Activated T-helper 1 cell treated with anti-CD3 and anti-CD28 coated beads, Interleukin-2, amount 50 U/mL, for 16 hours (primary cell): ENCODE measurements at places on chromosomes 11 and 22.

DNA sequence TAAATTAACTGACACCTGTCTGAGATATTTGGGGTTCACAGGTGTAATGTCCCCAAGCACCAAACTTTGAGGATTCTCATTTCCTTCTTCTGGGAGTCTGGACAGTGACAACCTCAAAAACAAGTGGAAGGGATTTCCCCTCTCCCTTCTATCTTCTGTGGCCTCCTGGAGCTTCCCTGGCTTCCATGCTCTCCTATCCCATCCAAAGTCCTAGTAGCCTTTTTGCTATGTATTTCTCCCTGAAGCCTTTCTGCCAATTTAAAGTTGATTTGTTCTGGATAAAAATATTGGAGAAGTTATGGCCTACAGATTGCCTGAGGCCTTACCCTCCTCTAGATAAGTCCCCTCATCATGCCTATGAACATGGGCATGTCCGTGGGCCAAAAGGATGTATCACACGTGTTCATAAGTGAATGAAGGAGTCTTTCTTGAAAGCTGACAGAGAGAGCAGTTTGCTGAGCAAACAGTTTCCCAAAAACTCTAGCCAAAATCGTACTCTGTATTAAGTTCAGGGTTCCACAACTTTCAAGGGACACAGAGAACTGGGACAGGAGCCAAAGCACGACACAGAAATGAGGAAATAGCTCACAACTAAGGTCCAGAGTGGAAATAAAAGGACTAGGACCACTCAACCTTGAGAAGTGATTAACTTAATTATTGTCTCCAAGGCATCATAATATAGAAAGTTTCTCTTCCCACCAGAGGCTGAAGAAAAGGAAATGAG, 6.7 kb downstream of the HEPACAM start:
- no peak for DNase-seq

DNA sequence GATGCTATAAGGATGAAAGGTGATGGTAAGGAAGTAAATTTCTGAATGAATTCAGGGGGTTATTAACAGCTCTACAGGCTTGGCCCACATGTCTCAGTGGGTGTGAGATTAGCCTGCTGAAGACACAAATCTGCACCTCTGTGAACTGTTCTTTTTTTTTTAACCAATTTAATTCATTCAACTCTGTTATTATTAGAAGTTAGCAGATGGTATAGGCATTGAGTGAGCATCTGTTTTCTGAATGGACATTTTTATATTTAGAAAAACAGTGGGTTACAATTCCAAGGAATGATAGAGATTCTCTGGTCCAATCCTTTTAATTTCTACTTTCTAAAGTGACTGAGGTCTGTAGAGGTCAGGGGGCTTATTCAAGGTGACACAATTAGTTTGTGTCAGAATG, 122.0 kb upstream of the SORL1-AS1 start:
- DNase-seq, result no peak

GRCh38 chr11:83042964-83043711, 28.6 kb downstream of the RAB30 start:
- no peak for DNase-seq

DNA sequence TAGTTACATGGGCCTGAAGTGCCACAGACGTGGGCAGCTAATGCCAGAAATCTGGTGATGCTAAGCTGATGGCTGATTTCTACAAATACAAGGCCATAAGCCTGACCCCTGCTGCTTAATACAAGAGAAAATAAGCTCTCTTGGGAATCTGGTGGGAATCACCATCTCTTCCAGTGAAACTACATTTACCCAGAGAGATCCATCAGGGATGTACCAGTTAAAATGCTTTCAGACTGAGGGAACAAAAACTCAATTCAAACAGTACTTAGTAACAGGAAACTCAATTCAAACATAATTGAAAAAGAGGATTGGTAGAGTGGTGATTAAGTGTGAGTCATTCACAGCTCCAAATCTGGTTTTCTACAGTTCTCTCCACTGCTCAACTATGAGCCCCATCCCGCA, 1.7 kb upstream of the CAVIN3 start:
- no peak for DNase-seq

GRCh38 chr11:12289667-12290476, 87.5 kb upstream of the PARVA start:
- no peak for DNase-seq

- DNase-seq, result no peak
These were observed 13.1 kb downstream of the C11orf96 start for GRCh38 chr11:43955381-43956118.

- no peak for DNase-seq
These were observed 97.6 kb downstream of the SLC1A2 start for GRCh38 chr11:35321532-35322317.

- DNase-seq, result no peak
These were observed 48.0 kb upstream of the CARS1 start for GRCh38 chr11:3104961-3105790.

DNA sequence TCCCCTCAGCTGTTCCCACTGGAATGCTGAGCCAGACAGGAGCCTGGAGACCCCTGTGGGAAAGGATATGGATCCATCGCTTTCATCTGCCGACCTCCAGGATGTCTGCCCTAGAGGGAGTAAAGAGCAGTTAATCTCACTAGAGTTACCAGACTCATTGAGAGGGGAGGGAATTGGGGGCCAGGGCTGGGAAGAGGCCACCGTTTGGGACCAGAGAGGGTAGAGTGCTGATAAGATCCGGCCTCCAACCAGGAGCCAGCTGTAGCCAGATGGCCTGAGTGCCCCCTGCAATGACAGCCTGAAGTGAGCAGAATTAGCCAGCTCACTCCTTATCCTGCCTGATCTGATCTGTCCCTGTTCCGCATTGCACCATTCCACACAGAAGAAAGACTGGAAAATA, 3.7 kb upstream of the APLNR start:
- no peak for DNase-seq

- DNase-seq, result no peak
These were observed 759 bp downstream of the DESI1 start for GRCh38 chr22:41619979-41620588.

DNA sequence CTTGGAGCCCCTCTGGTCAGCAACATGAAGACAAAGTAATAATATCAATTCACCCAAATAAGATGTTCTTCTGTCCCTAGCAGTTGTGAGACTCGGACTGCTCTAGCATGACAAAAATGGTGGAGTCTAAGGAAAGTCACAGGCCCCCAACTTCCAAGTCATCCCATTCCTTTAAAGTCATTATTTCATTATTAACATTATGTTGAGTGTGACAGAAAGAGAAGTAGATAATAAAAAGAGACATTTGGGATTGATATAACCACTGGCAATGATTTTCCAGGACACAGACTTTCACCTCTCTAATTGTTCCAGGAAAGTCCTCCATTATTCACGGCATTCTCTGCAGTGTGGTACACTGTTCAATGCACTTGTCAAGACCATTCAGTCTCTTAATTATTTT, 1533.0 kb upstream of the TENM4 start:
- no peak for DNase-seq
